ENCODE measurements at places on chromosomes 1 and 21.

GRCh38 chr1:33039840-33040239 lies 3.2 kb upstream of the AK2 start:
- peak; percentile 79 for DNase-seq

DNA sequence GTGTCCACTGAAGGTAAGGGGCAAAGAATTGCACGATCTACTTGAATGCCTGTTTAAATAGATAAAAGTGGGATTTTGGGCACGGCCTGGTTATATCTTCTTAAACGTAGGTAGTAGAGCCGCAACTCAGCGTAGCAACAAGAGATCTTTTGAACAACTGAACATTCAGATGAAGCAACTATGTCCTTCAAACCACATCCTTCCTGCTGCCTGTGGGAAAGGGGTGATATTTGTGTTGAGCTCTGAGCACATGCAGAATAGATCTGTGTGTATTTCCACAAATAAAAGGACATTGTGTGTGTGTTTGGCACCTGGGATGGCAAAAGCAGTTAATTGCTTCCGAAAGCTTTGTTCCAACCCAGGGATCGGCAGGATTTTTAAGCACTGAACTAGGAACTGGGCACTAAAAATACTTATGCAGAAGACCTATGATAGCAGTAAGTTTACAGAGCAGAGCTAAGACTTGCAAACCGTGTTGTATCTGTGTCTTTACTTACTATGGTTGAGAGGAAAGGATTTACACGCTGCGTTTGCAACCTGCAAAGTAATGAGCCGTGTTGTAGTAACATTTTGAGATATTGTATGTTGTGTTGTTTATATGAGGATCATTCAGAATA lies 333.4 kb downstream of the CHRM3 start:
- peak; percentile 32 for DNase-seq

DNA sequence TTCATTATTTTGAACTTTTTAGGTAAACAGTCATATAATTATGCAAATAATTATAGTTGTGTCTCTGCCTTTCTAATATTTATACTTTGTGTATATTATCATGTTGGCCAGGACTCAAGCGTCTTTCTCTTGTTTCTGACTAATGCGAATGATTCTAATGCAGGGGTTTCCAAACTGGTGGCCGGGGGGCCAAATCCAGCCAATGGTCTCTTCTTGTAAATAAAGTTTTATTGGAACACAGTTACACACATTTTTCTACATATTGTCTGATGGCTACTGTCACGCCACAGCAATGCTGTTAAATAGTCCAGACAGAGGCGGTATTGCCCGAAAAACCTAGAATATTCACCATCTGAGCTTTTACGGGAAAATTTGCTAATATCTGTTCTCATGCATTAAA lies 8.9 kb upstream of the POFUT2 start:
- no peak for DNase-seq

DNA sequence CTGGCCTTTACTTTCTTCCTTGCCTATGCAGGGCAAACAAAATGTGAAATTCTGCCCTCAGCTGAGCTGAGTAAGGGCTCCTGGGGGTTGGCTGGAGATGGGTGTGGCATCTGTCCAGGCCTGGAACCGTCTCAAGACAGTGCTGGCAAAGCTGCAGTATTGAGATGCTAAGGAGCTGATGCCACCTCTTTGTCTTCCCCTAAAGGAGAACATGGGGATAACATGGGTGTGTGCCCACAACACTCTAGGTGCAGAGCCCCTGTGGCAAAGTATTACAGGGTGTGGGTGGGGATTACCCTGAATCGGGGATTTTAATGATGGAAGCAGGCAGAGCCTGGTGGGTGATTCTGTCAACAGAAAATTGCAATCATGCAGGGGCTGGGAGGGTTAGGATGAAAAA lies 2.5 kb upstream of the ST3GAL3 start:
- no peak for DNase-seq

- no peak for DNase-seq
These were observed 208.2 kb upstream of the USP24 start for GRCh38 chr1:55423376-55423775.

- DNase-seq: no peak
These were observed 472.0 kb downstream of the CAMTA1 start for GRCh38 chr1:7257225-7257624.

DNA sequence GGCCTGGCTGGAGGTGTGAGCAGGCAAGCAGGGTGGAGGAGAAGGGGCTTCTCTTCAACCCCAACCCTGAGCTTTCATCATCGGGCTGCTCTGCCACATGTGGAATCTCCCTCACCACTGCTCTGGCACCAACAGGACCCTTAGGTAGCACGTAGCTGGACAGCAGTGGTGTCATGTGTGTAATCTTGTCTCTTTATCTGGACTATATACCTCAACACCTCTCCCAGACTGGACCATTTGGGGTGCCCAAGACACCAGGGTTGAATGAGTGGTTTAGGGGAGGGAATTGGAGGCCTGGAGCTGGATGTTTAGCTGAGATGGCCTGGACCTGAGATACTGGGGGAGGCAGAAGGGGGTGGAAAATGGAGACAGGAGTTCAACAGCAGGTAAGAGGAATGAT lies 63.0 kb downstream of the UBE2T start:
- no peak for DNase-seq

DNA sequence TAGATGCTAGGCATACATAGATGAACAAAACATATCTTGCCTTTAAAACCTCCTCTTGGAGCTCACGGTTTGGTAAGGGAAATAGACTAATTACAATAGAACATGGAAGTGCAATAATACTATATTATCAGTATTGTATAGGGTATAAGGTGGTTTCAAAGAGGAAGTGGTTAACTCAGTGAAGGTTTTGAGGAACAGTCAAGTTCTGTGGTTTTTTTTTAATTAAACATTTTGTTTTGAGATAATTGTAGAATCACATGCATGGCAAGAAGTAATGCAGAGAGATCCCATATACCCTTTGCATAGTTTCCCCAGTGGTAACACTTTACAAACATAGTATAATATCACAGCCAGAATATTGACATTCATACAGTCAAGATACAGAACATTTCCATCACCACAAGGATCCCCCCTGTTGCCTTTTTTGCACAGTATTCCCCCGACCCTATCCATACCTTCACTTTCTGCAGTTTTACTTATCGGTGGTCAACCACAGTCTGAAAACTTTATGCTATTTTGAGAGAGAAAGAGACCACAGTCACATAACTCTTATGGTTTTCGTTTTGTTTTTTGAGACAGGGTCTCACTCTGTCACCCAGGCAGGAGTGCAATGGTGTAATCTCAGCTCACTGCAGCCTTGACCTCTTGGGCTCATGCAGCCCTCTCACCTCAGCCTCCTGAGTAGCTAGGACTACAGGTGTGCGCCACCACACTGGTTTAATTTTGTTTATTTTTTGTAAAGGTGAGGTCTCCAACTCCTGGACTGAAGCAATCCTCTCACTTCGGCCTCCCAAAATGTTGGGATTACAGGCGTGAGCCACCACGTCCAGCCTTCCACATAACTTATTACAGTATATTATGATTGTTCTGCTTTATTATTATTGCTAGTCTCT lies 60.5 kb upstream of the KIAA1614 start:
- no peak for DNase-seq

DNA sequence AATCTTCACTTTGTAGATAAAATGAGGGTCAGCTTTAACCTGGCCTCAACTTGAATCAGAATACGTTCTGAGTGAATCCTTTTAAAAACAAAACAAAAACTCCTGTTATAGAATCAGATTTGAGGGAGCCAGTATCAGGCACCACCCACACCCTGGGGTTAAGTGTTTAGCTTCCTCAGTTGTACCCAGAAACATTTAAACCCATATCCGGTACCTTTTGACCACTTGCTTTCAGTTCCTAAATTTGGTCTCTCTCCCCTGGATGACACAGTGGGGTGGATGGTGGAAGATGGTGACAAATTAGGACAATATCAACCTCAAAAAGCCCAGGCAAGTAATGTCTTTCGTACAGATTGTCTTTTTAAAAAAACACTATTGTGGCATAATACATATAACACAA lies 10.4 kb downstream of the KLHDC7A start:
- no peak for DNase-seq

DNA sequence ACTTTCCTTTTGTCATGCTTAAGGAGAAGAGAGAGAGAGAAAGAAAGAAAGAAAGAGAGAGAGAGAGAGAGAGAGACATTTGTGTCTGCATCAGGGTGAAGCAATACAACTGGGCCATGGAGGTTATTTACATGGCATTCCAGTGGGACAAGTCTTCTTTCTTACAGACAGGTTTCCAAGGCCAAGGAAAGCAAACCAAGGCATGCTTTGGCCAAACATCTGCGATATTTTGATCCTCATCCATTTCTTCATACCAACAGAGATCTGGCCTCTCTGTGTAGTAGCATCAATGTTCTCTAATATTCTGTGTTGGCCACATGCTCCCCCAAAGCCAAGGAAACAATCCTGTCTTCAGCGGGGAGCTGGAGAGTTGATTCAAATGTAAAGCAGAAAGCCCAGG lies 292.1 kb downstream of the SETD4 start:
- no peak for DNase-seq

DNA sequence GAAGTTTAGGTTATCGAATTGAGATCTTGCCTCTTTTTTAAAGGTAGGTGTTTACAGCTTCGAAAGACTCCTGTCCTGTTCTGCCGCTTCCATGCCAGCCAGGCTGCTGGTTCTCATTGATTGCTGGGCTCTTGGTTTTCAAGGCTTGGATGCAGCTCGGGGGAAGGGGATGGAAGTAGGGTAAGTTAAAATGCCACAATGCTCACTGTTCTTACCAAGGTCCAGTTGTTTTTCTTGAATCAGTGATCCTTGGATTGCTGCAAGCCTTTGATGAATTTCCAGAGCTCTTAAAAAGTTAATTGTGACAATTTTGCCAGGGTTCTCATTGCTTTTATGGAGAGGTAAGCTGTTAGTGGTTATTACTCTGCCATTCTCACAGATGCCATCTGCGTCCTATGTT lies 74.9 kb downstream of the PCBP3 start:
- no peak for DNase-seq

DNA sequence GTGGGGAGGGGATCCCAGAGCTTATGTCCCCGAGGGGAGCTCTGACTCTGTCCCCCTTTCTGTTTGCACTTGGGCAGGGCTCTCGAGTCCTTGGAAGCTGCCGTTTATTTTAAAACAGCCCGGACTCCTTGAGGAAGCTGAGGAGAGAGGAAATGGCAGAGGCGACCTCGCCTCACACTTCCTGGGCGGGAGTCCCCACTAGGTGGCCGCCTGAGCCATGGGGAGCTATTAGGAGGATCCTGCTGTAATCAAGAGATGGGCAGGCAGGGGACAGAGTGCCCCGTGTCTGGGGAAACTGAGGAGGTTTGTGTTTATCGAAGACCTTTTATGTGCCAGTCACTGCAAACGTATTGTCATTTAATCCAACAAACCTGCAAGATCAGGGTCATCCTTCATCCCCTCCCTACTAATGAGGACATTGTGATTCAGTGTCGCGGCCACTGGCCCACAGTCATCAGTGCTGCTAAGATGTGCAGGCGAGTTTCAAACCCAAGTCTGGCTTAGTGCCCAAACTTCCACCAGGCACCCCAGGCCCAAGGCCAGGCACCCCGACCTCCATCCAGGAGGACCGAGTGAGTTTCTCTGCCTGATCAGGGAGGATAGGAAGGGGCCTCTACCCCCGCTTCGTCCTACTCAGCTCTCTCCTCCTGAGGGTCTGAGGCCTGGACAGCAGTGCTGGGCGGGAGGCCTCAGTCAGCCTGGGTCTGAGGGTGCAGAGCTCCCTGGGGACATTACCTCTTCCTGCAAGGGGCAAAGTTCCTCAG lies 316.9 kb upstream of the VAMP3 start:
- no peak for DNase-seq

DNA sequence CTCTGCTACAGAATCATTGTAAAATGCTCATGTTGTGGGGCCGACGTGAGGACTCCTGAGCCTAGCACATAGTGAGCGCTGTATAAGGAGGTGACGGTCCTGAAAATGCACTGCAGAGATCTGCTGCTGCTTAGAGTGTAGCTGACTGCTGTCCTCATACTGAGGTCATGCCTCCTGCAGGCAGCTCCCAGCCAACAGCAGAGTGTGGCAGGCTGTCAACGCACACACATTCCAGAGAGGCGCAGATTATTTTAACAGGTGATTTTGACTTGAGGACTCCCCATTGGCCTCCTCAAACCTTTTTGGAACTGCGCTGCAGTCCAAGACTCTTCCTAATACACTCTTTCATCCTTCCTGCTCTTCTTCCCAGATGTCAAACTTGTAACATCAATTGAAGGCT lies 119.8 kb upstream of the KCNJ6 start:
- no peak for DNase-seq

DNA sequence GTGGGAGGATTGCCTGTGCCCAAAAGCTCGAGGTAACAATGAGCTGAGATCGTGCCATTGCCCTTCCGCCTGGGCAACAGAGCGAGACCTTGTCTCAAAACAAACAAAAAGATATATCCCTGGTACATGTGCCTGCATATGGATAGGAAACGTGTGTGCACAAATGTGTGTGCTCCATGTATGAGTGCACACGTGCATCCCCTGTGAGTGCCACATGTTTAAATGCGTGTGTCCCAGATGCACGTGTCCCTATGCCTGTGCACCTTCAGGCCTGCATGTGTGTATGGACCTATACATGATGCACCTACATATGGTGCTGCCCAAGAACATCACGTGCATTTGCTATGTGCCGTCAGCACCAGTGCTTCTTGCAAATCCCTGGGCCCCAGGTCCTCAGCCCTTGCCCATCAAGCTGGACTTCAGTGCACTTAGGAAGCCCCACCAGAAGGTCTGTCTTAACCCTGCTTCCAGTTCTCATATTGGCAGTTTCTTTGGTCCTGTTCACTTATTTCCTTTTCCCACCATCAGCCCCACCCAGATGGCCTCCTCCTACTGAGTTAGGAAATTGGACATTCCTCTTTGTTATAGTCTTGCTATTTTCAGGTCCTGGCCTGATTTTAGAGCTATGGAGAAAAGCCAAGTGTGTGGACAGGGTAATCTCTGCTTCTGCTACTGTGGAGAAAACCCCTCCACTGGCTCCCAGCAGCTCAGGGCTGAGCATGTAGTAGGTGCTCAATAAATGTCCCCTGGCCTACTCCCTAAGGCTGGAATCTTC lies 15.4 kb downstream of the TIE1 start:
- no peak for DNase-seq

GRCh38 chr1:238404481-238404880 lies 513.8 kb upstream of the ZP4 start:
- no peak for DNase-seq

DNA sequence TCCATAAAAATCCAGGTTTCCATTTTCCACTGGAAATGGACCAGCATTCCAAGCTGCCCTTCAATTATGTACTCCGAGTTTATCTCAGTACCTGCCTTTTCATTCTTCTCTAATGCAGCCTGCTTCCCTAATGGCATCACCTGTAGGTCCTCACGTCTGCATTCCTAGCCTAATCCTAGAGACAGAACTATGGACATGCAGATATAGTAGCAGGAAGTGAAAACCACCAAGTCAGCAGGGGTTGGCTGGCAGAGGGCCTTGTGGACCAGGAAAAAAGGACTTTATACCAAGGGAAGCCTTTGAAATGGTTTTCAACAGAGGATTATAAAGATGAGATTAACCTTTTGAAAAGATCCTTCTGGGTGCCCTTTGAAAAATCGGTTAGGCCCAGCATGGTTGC lies 135.7 kb upstream of the L1TD1 start:
- no peak for DNase-seq

- no peak for DNase-seq
These were observed 12.3 kb downstream of the OLFML3 start for GRCh38 chr1:113991467-113991997.
